ENCODE measurements at places on chromosomes 7 and 10.

GRCh38 chr7:122212754-122213153, 68.7 kb upstream of the AASS start:
- no peak for DNase-seq

- no peak for DNase-seq
Measured at GRCh38 chr7:120677535-120677934, 180.4 kb downstream of the TSPAN12 start.

- no peak for DNase-seq
Measured at GRCh38 chr10:101234333-101234732, 5.1 kb upstream of the LBX1 start.

- DNase-seq, result no peak
Measured at GRCh38 chr7:86937363-86937878, 122.0 kb downstream of the ELAPOR2 start.

DNA sequence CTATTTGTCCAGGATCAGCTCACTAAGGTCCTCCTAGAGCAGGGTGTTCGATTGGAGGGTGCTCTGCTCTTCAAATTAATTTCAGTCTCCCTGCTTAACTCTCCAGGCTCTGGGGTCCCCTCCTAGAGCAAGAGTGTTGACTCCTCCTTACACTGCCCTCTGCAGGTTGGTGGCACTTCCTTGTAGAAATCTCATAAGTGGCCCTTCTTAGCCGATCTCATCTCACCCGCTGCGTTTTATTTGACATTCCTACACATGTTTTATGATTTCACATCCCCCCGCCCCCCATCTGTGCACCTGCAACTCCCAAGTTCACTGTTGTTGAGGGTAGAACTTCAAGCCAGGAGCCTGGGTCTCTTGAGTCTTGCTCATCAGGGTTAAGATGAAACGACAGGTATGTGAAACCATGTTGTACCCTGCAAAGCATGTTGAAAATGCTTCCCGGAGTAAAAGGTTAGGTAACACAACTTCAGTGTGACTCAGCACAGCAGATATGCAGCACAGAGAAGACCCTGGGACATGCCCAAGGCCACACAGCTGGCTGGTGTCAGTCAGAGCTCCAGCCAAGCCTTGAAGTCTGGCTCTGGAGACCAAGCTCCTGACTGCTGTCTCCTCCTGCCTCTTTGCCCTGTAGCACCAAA, 171.2 kb downstream of the PRKAG2 start:
- DNase-seq, result no peak

All from stimulated activated CD8-positive, alpha-beta memory T cell treated with anti-CD3 and anti-CD28 coated beads, Interleukin-2, amount 100 ng/mL, for 48 hours (primary cell).